Activated CD8-positive, alpha-beta memory T cell treated with anti-CD3 and anti-CD28 coated beads for 4 hours (primary cell): ENCODE measurements at places on chromosomes 2 and 18.

GRCh38 chr2:188345831-188346458, 54.3 kb downstream of the GULP1 start:
- no peak for DNase-seq

- DNase-seq = no peak
Measured at GRCh38 chr2:110847651-110848050, 115.3 kb downstream of the ACOXL start.

- no peak for DNase-seq
Measured at GRCh38 chr2:69766014-69766413, 24.1 kb downstream of the ANXA4 start.

DNA sequence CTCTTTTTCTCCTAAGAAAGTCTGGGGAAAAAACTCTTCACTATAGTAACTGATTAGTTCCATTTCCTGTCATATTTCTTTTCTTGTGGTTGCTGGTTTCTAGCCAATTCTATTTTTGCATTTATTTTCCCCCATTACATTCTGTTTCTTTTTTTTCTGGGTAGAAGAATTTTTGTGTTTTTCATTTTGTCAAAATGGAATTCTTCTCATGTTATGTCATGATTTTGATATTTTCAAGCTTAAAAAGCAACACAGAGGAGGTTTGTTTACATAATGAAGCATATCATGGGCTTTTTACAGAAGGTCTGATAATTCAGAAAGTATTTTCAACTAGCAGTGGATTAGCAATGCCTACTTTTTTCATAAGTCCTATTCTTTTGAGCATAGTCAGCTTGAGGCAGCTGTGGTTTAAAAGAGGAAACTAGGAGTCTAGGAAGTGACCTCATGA, 102.0 kb downstream of the MAP2 start:
- no peak for DNase-seq

- peak; percentile 31 for DNase-seq
Measured at GRCh38 chr2:111168528-111169239, 48.0 kb downstream of the BCL2L11 start.

DNA sequence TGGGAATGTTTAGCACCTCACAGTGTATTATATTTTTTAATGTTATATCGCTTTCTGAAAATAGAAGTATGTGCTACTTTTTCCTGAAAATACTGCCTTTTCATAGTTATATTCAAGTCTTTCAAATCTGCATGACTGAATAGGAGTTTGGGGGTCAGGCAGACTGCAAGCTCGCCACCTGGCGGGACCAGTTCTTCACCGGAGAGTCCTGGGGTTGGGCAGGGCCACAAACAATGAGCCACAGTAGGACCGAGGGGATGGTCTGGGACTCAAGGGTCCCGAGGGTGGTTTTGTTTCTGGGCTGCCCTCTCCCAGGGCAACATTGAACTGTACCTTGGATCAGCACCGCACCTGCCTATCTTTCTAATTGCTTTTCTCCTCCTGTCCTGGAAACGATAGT, 70.6 kb downstream of the VWA3B start:
- no peak for DNase-seq

GRCh38 chr18:56945171-56946083, 201.5 kb upstream of the BOD1L2 start:
- no peak for DNase-seq

DNA sequence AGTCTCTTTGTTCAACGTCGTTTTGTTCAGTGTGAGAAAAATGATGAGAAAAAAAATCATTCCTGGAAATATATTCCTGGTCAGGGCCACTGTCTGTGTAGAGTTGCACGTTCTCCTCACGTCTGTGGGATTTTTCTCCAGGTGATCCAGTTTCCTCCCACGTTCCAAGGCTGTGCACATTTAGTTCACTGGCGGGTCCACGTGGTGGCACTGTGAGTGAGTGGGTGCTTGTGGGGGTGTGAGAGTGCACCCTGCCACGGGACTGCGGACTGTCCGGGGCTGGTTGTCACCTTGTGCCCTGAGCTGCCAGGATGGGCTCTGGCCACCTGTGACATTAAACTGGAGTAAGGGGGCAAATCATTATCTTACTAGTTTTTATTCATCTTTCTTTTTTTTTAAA, 30.3 kb upstream of the ACYP2 start:
- no peak for DNase-seq

DNA sequence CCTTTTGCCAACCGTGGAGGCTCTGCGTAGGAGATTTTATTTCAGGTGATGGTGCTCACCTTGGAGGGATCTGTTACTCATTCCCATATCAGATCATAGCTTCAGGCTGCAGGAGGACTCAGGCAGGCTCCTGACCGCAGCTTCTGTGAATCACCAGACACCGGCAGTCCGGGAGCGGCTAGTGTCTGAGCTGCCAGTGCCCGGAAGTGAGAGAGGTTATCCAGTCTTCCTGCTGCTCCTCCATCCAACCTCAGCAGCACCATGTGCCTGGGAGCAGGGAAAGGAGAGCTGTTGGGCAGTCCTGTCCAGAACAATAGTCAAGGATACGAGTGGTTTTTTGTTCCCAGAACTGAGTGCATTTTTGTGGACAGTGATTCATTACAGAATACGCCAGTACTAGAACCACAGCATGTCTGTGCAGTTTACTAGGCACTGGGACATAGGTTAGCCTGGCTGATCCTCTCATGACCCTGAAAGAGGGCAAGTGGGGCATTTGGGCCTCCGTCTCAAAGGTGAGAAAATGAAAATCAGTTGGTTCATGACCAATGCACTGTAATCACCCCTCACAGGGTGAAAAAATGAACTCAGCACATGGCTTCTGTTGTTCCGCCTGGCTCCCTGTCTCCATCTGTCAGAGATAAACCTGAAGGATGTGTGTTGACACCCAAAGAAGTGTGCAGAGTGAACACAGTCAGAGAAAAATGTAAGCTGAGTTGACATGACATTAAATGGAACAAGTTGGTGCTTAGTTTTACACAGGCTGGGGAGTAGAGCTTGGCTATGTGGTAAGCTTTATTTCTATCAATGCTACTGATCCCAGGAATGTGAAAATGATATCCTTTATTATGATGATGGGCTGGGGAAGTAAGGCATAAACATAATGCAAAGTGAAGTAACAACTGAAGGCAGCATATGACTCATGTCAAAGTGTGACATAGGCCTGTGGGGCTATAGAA, 12.2 kb downstream of the FHOD3 start:
- DNase-seq = no peak

DNA sequence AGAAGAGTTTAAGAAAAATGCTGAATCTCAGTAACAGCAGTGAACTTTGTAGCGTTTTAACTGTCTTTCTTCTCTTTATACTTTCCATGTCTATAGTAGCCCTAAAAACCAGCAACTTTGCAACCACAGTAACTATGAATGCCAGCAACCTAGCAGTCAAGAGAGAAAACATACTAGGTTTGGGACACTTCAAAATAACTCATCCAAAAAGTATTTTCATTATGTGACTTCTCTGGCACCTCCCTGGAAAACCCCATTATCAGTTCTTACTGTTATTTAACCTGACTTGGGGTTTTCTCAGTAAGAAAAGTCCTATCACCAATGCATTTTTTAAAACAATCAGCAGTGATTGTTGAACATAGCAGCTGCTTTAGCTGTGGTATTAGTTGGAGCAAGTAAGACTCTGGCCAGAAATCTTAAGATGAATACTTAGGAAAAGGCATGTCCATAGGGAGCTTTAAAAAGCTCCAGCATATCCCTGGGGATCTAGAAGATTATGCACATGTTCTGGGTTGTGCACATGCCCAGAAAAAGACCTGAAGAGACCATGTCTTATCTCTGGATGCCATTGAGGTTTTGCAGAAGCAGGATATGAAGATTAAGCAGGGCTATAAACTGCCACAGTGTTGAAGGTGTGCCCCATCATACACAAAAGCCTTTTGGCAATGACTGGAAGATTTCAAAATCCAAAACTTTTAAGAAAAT, 411.3 kb downstream of the CMPK2 start:
- no peak for DNase-seq

DNA sequence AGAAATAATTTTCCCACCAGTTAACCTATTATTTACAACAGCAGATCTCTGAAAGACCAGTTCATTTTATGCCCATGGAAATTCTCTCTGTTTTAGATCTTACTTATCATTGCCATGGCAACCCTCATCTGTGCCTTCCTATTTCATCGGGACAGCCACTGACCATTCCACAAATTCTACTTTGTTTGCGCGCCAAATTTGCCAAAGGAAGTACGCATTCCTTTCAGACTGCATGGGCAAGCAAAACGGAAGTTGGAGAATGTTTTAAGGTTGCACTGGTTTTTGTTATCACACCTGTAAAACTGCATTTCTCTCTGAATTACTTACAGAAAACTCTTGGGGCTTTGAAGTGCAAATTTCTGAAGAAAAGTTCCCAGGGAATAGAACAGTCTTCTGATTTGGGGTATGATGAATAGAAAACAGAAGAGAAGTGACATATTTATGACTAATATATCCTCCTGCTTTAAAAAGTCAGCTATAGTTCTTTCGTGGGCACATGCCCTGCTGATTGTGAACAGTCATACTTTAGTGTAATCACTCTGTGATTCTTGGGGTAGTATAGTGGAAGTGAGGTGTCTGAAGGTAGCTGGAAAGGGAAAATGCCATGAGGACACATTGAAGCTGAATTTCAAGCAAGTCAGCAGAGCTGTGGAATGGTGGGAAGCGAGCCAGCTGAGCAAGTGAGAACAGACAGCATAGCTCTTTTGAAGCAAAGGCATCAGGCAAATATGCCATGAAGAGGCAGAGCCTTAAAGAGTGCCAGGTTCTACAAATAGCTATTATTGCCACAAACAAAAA, 20.9 kb downstream of the NETO1 start:
- DNase-seq = no peak

GRCh38 chr2:120909102-120909501, 173.4 kb downstream of the GLI2 start:
- no peak for DNase-seq

DNA sequence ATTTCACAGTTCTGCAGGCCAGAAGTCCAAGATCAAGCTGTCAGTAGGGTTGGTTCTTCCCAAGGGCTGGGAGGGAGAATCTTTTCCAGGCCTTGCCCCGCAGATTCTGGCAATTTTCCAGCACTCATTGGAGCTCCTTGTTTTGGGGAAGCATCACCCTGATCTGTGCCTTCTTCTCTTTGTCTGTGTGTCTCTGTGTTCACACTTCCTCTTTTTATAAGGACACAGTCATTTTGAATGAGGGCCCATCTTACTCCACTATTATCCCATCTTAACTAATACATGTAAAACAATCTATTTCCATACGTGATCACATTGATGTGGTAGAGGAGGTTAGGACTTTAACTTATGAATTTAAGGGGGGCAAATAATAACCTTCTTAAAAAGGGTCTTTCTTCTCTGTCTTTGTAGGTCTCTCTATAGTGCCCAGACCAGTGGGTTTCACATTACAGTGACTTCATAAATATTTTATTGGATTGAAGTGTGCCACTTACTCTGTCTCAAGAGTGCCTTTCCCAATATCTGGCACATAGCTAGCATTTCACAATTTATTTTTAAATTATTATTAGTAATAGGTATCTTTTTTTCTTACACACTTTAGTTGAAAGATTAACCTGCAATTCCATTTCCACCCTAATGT, 68.9 kb upstream of the CBLN2 start:
- no peak for DNase-seq

- no peak for DNase-seq
Measured at GRCh38 chr2:134324430-134324829, 70.6 kb downstream of the MGAT5 start.

GRCh38 chr18:10518595-10519255, 7.1 kb upstream of the NAPG start:
- no peak for DNase-seq
